Effector memory CD8-positive, alpha-beta T cell (primary cell): ENCODE measurements at places on chromosomes 4 and X.

GRCh38 chr4:17397611-17398010 lies 114.3 kb downstream of the QDPR start:
- no peak for DNase-seq

DNA sequence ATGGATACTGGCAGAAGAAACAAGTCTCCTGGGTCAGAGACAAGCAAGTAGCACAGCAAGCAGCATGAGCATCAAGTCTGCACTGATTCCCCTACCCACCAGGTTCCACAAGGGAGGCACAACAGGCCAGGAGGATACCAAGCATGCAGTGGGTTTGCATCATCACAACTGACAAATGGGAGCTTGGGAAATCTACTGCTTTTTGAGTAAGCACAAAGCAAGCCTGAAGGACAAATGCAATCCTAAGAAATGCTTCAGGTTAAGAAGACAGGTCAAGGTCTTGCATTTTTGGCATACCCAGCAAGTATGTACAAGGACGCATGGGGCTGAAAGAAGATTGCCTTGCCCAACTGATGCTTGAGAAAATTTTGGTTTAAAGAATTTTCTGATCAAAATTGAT lies 279.6 kb downstream of the PDGFC start:
- no peak for DNase-seq

GRCh38 chr4:87270144-87270543 lies 49.7 kb upstream of the KLHL8 start:
- no peak for DNase-seq

DNA sequence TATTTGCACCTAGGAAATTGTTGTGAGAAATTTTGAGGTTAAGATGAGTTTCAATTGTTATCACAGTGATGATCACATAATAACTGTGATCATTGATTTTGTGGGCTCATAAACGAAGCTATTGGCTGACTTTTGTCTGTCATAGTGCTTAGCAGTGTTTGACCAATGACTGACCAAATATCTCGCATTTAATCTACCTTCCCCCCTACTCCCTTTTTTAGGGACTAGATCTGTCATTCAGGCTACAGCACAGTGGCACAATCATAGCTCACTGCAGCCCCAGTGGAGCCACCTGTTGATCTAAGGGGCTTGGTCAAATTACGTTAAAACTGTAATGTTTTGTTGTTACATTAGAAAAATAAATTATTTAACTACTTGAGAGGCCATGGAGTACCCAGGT lies 1.5 kb downstream of the FUNDC2 start:
- DNase-seq, result no peak

DNA sequence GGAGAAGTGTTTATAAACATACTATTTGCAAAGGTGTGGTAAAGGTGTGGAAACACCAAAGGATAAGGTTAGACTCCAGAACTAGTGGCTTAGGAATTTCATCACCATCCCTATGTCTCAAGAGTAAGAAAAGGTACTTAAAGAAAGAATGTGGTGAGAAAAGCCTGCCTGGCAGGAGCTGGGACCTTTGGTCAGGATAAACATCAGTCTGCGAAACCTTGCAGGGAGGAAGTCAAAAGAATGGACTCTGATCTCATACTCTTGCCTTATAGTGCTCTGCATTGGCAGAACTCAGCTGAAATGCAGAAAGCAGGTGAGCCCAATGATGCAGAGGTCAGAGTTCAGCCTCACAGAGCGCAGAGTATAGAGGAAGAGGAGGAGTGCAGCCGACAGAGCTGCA lies 97.2 kb upstream of the NR3C2 start:
- DNase-seq, result no peak

GRCh38 chrX:28273736-28274135 lies 292.5 kb upstream of the DCAF8L1 start:
- no peak for DNase-seq

DNA sequence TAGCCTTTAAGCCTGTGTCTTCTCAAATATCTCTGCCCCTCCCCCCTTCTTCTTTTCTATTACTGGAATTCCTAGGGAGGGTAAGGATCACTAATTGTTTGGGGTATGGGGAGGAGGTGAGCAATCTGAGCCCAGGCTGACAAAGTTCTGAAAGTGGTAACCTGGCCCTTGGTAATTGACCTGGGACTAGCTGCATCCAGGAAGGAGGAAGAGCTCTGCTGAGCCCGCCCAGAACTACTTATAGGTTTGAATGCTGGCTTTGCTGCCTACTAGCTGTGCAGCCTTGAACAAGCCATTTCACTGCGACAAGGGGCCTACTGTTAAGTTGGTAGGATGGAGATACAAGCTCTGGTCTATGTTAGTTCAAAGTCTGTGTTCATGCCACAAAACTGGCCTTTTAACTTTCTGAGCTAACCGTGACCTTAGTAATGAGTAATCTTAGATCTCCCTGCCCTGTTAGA lies 37.8 kb downstream of the DGKK start:
- DNase-seq, result no peak

- DNase-seq, result no peak
These were observed 891.1 kb upstream of the HS3ST1 start for GRCh38 chr4:12319765-12320164.

DNA sequence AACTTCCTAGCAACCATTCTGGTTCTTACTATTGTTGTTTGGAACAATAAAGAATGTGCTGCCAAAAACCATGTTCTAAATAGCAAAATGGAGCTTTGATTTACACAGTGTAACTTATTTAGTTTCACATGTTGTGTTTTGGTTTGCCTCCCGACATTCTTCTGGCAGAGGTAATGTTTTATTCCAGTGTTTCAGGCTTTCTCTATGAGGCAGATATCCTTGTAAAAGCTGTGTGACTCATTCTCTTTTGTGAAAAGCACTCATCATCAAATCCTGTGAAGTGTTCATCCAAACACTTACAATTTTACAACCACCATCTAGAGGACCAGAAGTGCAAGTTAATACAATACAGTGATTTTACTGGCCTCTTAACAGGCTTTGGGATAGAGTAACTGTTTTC lies 219.0 kb upstream of the GIMD1 start:
- DNase-seq, result no peak

- no peak for DNase-seq
These were observed 127.5 kb upstream of the NEIL3 start for GRCh38 chr4:177182166-177182565.

GRCh38 chr4:155629183-155629825 lies 37.3 kb upstream of the GUCY1A1 start:
- no peak for DNase-seq

DNA sequence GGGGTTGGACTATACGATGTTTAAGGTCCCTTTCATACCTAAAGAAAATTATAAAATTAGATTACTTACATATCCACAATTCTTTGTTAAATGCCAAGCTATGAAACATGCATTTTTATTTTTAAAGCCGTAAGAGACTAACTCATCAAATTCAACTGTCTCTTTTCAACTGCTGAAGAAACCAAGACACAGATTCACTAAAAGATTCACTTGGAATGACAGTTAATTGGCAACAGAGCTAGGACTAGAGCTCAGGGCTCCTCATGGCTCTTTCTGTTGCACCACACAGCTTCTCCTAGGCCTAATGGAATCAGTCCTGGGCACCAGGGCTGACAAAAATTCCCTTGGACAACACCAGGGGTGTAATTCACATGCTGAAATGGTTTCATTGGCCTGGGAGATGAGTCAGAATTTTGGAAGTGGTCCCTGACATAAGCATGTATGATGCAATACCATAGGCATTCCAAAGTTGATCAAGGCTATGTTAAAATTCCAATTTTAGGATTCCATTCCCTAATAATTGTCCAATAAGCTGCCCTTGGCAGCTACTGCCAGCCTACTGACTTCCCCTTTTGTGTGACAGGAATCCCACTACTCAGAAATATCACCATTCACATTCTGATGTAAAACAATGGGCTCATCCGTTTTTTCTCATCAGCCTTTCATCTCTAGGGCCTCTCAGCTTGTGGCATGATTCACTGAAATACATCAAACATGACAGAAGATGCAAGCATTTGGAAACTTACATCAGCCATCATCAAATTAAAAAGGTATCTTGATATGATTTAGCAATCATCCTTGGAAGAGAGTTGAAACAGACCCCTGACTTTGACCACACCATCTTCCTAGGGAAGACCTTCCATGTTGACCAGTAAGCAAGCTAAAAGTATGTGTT lies 54.2 kb downstream of the PLAC1 start:
- no peak for DNase-seq

- DNase-seq, result no peak
These were observed 4.8 kb downstream of the SLC49A3 start for GRCh38 chr4:683982-684622.
